ENCODE measurements at places on chromosomes 3 and 15.

DNA sequence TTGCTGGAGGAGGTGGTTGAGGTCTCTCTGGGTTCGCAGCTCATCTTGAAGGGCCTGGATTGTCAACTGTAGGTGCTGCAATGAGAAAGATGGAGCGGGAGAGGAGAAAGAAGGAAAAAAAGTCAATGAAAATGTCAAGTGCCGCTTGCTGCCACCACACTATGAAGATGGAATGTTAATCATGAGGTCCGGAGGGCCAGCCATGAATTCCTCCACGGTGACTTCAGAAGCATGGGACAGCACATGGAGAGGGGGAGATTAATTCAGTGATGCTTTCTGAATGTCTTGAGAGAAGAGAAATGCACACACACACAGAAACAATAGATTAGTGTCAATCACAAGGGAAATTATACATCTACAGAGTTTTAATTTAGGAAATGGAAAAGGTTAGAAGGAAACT is 171.9 kb downstream of the ERC2 start:
- DNase-seq, result no peak

DNA sequence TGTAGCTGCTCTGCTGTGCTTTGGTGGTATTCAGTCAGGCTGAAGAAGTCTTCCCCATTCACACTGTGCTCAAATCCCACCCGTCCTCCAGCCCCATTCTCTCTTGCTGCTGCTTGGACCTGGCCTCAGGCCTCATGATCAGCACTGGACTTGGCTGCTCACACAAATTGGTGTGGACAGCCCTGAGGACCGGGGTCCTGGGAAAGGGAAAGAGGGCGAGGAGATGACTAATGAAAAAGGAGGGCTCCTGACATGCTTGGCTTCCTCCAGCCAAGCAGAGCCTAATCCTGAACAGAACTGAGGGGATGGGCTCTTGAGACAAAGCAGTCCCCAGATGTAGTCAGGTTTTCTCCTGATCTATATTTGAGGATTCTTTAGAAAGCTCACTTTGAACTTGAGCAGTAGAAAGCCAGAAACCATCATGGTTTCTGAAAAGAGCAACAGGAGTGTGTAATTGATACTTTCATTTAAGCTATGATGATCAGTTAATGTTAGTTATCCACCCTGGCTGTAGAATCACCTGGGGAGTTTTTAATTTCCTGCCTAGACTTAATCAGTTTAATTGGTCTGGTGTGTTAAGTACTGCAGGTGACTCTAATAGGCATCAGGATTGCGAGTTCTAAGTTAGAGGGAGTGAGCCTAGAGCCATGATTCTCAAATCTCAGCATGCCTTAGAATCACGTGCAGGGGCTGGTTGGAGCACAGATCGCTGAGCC is 79.4 kb upstream of the THBS1 start:
- no peak for DNase-seq

DNA sequence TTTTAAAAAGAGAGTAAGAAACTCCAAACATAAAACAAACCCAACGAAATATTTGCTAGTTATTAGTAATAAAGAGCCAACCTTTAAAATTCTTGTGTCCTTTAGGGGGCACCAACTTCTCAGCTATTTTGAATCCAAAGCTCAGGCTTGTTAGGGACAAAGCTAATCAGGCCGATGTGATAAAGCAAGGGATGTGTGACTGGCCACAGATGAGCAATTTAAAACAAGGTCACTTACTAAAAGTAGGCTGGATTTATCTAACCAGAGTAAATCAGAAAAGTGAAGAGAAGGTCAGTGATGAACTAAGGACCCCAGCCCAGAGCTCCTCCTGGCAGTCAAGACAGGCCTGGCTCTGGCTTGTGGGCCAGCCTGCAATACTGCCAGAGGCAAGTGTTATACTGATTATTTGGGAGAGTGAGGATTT is 108.5 kb downstream of the CYP19A1 start:
- DNase-seq, result no peak

- no peak for DNase-seq
These were observed 101.2 kb downstream of the PCCB start for GRCh38 chr3:136351351-136351750.

GRCh38 chr3:151501171-151501922 is 40.5 kb upstream of the IGSF10 start:
- DNase-seq, result no peak

DNA sequence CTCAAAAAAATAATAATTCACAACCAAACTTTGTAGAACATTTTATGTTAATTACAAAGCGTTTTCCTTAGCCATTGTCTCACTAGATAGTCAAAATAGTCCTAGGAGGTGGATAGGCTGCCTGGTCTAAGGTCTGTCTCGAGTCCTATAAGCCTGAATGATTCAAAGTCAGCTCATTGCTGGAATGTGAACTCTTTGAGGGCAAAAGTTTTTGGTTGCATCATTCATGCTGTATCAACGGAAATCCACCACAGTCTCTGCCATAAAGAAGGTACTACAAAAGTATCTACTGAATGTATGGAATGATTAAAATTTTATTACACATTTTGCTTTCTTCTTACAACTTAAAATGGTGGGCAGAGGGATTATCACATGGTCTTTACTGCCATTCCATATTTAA is 387.3 kb upstream of the RARB start:
- DNase-seq, result no peak

DNA sequence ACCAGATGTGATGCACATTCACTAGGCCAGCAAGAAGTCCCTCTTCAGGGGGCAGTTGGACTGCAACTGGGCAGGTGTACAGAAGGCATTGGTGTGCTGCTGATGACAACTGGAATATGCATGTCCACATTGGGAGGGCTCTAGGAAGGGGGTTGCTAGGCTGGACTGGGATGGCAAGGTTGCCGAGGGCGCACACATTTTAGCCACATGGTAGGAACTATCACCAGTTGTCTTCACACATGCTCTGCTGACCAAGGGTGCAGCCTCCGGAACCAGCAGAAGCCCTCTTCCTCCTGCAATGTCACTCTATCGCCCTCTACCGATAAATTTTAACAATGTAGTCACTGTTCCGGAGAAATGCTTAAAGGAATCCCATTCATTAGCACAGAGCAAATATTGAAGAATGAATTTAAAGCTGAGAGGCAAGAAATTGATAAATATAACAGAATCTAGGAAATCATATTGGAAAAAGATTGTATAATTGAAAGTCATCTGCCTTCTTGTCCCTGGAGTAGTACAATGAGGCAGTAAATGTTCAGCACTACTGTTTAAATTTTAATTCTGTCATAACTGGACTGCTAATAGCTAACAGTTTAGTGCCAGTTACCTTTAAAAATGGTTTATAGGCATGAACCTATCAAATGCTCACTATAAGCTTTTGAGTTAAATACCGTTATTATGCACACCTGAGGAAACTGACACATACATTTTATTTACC is 22.6 kb upstream of the LYSMD4 start:
- DNase-seq, result peak; percentile 17

GRCh38 chr15:72884311-72884710 is 100.8 kb upstream of the ADPGK start:
- no peak for DNase-seq

DNA sequence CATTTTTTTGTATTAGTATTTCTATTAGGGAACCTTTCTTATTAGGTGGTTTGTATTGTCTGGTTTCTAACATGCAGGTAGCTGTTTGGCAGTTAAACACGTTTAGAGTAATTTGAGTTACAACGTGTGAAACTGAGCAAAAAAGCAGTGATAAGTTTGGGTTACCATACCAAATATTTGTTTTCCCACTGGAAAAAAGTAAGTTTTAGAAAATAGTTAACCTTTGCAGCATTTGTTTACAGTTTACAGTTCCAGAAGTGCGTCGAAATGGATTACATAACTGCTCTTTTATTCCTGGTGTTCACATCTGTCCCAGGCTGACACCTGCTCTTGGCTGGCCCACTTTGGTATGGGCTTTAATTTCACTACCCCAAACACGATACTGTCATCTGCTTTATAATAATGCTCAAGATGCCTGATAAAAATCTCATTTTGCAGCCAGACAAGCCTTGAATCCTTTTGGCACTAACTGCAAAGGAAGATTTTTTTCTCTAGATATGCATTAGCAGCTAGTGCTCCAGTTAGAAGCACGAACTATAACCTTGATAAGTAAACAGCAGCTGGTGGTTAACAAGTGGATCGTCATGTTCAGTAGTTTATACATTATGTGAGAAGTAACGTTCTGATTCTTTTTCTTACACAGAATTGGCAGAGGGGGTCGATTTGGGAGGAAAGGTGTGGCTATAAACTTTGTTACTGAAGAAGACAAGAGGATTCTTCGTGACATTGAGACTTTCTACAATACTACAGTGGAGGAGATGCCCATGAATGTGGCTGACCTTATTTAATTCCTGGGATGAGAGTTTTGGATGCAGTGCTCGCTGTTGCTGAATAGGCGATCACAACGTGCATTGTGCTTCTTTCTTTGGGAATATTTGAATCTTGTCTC is 5.3 kb downstream of the EIF4A2 start:
- no peak for DNase-seq

DNA sequence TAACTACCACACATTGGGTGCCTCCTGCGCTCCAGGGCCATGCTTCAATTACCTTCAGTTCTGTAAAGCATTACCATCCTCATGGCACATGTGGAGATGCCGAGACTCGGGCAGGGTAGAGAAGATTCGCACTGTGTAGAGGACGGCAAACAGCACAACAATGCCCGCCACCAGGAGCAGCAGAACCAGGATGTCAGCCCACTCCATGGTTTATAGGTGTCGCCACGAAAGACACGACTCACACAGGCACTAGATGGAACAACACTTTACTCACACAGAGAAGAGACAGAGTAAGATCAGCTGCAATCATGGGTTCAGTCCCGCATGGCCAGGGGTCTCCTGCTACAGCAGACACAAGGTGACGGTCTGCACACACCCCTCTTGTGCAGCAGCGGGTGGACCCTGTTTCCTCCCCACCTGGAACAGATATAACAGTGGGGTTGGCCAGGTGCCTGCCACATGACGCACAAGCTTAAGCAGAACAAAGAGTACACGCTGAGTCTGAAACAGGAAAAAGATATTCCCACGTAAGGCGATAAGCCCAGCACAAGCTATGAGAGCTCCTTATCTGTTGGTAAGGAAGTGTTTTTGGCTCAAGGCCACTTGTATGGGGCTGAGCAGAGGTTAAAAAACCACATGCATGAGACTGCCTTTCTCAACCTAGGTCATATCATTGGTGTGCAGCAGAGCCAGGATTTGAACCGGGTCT is 2.5 kb upstream of the TBC1D21 start:
- DNase-seq, result no peak

DNA sequence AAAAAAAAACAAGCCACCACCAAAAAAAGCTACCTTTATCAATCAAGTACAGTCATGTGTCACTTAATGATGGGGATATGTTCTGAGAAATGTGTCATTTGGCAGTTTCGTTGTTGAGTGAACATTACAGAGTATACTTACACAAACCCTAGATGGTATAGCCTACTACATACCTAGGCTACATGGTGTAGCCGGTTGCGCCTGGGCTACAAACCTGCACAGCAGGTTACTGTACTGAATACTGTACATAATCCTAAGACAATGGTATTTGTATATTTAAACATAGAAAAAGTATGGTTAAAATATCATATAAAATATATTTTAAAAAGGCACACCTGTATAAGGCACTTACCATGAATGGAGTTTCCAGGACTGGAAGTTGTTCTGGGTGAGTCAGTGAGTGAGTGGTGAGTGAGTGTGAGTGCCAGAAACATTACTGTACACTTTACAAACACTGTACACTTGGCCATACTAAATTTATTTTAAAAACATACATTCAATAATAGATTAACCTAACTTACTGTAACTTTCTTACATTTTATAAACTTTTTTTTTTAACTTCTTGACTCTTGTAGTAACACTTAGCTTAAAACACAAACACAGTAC is 25.9 kb upstream of the JMJD7 start:
- no peak for DNase-seq

DNA sequence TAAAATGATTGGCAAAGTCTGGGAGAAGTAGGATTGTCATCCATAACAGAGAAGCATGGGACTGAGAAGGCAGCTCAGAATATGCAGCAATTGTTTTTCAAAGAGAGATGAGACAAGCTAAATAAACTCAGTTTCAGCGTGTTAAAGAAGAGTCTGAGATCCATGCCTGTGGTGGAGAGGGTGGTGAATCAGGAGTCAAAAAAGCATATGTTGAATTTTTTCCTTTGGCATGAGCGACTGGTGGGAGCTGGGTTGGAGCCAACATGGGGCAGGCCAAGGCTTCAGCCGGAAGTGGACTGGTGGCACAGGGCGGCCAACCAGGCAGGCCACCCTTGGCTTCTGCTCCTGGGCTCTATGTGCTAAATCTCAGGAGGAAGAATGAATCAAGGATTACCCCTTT is 102.0 kb downstream of the SST start:
- DNase-seq, result no peak

DNA sequence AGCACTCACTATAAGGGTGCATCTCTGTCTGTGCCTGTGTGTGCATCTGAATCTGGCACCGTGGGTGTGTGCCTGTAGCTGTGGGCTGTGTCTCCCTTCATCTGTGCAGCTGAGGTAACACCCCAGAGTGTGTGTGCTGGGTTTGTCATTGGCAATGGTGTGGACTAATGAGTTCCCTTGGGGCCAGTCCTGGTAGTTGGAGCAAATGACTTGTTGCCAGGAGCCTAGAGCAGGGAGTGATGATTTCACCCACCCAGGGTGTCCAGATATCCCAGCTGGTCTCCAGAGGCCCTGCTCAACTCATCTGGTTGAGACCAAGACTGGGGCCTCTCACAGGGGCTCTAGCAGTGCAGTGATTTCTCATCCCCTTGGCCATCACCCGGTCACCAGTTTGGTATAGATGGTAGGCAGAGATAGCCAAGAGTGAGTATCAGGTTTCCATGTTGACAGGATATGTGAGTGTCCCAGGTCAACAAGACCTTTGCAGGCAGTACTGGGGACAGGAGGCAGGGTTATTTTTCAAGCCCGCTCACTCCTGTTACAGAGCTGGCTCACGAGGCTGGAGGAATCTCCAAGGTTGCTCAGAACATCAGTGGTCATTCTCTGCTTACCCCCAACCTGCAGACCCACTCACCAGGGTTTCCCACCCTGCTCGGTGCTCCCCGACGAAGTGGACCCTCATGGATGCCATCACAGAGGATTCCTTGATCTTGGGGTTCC is 4.1 kb upstream of the HDAC11 start:
- DNase-seq, result no peak

GRCh38 chr3:152205097-152205593 is 63.6 kb upstream of the MBNL1 start:
- DNase-seq, result no peak

- DNase-seq, result no peak
These were observed 12.5 kb upstream of the IGF1R start for GRCh38 chr15:98635848-98636247.

GRCh38 chr15:55003965-55004873 is 192.5 kb downstream of the RSL24D1 start:
- no peak for DNase-seq

DNA sequence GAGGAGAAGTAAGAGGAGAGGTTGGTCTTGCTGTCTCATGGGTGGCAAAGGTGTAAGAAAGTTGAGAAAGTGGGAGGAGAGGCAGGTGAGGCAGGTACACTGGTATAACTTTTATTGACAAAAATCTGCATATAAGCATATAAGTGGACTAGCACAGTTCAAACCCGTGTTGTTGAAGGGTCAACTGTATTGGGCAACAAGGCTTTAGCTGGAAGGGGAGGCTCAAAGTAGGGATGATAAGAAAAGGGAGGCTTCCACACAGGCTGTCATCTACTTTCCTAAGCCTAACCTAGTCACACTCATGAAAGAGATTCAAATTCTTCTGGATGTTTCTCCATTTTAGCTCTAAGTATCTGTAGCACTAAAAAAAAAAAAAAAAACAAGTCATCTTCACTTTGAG is 188.1 kb upstream of the SEMA6D start:
- DNase-seq, result no peak

Measured in iPS DF 19.7 (cell line).